Gastroesophageal sphincter (tissue), 4 donors: ENCODE measurements at places on chromosomes 3 and 15. TPM values are rescaled to one million over a fixed set of nuclear protein-coding genes. Genes with fewer than 3 reads are reported as not detected.

FAM174B gene
- total RNA-seq, result 11.5 TPM

LTK gene
- total RNA-seq, result 0.54 TPM

LRRK1 gene
- 23.8 TPM for total RNA-seq

GNAT1 gene
- not detected for total RNA-seq

CPNE4 gene
- not detected for total RNA-seq

DNA sequence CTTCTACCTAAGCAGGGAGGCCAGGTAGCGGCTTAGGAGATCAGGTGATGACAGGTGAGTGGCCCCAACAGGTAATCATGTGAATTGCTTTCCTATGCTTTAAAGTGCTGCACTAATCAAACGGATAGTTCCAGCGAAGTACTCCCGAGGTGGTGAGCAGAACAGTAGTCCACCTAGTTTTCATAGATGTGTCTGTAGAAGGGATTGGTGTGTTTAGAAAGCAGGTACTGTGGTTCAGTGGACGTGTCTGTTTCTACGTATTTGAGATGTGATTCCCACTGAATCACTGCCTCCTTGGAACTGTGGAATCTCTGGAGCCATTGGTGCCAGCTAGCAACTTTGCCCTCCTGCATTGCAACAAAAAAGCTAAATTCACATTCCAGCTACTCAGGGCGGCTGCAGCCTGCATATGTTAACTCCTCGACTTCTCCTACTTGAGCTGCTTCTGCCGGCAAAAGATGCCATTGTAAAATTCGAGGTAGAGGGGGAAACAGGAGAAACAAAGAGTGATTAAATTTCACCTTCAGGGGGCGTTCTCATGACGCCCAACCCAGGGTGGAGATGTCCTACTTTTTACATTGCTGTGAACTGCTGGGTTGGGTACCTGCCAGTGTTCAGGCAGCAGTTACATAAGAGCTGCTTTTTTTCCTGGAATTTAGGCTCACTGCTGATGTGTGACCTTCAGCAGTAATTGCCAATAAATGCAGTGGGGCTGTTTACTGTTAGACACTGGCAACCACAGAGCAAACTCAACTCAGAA, 227.3 kb downstream of the ITPR1 start:
- ATAC-seq, result peak; percentile 87

DNA sequence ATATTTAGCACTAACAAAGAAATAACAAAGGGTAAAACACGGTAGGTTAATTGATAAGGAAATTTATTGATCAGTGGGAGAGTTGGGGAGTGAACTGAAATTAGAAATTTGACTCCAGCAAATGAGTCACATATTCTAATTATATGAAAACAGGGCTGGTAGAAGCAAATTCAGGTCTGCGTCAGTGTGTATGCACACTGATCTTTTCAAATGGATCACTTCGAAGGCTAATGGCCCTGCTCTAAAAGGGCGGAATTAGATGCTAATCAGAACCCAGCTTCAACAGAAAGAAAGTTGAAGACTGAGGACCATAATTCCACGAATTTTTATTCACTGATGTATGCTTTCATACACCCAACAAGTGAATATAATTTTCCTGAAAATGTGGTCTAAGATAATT, 762.4 kb upstream of the DPPA4 start:
- no peak for ATAC-seq

DNA sequence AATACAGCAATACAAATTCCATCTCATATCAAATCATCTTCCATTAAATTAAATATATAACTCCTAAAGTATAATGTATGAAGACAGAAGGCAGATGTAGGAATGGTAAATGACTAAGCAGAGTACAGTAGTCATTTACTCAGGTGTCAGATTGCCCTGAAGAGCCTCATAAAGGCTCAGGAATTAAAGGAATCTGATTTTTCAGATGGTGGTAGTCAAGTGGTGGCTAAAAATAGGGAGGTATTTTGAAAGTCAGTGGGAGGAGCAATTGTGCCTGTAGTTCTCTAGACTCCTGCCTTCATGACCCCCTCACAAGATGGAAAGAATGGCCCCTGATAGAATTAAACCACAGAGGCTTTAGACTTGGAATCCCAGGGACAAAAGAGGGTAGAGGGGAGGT, 142.7 kb upstream of the SYNPR start:
- no peak for ATAC-seq

GRCh38 chr15:42921342-42921731, 759 bp upstream of the TTBK2 start:
- ATAC-seq, result peak; percentile 15

- ATAC-seq, result no peak
These were observed 24.3 kb downstream of the APBA2 start for GRCh38 chr15:28909958-28910500.
